ENCODE measurements at places on chromosomes 6 and 20.

DNA sequence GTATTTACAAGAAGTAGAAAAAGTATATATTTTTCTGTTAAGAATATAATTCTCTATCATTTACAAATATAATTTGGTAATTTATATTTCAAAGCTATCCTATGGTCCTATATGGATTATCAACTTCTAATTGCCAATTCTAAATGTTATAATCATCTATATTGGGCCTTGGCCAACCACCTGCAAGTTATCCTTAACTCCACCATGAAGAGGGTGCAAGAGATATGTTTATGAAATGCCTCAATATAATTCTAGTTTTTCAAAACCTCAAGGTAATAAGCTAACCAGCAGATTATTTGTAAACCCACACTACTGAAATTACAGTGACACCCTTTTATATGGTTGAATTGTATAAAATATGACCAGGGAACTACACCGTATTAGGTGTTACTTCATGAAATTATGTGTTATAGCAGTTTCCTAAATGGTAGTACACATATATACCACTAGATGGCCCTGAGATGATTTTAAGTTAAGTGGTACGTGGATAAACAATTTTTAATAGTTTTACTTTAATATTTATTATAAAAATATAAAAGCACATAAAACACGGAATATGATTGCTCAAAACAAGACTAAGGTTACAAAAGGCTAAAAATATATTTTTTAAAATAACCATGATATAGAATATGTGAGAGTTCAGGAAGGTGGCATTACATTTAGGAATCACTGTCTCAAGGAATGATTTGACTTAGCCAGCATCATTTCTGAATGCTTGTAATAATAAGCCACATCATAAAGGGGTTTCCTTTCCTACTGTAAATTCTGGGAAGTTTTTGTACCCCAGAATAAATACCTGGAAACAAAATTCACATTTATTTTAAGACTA, 9.8 kb upstream of the PNISR start:
- peak; percentile 42 for DNase-seq

DNA sequence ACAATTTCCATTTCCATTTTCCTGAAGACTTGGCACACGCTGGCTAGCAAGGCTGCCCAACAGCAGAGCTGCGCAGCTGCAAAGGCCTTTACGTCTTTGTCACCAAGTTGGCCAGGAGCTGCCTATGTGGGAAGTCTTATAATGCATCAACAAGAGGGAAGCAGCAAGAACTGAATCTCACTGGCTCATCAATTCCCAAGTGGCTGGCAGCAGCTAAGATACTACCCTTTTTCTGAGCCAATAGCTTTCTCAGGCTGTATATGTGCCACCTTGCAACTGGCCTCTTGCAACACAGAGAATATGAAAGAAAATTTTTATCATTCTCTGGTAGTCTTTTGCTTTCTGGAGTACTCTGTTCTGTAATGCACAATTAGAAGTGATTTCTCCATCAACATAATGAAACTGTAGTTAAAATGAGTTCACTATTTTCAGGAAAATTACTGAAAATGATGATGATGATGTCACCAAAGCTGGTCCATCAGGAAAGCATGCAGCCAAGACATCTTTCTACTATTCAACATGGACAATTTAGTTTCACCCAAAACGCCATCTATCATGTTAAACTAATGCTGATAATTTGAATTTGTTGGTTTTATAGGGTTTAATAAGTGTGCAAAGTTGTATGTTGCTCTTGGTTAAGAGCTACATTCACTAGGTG, 97.3 kb upstream of the FOXA2 start:
- no peak for DNase-seq

GRCh38 chr6:89087881-89088280, 7.3 kb downstream of the PNRC1 start:
- DNase-seq, result no peak

GRCh38 chr6:3363296-3364025, 93.4 kb downstream of the SLC22A23 start:
- no peak for DNase-seq

- no peak for DNase-seq
These were observed 53.6 kb upstream of the GJE1 start for GRCh38 chr6:142079130-142079529.

DNA sequence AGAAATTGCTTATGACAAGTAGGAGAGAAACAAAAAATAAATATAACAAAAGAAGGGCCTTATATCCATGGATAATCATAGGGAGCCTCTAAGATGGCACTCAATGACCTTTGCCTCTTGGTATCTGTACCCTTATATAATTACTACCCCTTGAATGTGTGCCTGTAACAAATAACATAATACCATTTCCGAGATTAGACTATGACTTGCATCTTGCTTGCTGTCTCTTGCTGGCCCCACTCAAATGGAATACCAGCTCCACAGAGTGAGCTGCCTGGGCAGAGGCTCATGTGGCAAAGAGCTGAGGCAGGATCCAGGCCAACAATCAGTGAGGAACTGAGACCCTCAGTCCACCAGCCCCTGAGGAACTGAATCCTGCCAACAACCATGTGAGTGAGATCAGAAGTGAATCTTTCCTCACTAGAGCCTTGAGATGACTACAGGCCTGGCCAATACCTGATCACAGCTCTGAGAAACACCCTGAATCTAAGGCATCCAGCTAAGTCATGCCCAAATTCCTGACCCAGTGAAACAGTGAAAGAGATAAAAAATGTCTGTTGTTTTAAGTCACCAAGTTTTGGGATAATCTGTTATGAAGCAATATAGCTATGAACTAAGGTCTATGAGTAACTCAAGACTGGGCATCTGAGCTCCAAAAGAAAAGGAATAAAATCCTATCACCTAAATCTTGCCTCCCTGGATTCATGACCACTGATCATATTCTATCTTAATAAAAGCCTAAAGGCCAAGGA, 5.5 kb downstream of the KATNA1 start:
- peak; percentile 24 for DNase-seq

DNA sequence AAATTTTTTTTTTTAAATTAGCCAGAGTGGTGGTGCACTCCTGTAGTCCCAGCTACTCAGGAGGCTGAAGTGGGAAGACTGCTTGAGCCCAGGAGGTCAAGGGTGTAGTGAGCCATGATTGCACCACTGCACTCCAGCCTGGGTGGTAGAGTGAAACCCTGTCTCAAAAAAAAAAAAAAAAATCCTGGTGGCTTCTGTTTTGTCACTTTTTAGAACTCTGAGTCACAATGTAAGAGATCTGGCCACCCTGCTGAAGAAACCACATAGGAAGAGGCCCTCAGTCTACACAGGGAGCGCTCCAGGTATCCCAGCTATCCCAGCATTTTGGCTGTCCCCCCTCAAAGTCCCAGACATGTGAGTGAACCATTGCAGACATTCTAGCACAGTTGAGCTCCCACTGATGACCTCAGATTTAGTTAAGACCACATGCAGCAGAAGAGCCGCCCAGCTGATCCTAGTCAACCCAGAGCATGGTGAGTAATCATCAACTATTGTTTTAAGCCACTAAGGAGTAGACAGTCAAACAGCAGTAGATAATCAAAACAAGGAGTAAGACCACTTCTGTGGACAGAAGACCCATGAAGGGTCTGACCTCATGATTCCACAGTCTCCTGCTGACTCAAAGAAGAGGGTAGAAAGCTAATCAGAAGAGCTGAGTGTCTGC, 12.7 kb upstream of the ARFGEF2 start:
- DNase-seq, result peak; percentile 38

GRCh38 chr20:872855-873520, 39.5 kb downstream of the FAM110A start:
- DNase-seq, result no peak

GRCh38 chr6:125745281-125746018, 4.0 kb upstream of the HEY2 start:
- no peak for DNase-seq

- no peak for DNase-seq
These were observed 148.6 kb downstream of the GRM4 start for GRCh38 chr6:33997265-33997664.

DNA sequence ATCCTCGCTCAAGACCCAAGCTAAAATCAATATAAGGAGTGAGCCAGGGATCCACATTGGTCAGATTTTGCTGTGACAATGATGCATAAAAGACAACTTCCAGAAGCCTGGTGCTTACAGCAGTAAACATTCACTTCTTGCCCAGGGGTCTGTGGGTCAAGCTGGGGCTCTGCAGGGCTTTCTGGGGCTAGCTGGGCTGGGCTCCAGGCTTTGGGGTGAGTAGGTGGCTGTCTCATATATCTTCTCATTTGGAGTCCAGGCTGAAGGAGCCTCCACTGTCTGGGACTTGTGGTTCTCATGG, 25.8 kb upstream of the TOP1 start:
- DNase-seq, result no peak

DNA sequence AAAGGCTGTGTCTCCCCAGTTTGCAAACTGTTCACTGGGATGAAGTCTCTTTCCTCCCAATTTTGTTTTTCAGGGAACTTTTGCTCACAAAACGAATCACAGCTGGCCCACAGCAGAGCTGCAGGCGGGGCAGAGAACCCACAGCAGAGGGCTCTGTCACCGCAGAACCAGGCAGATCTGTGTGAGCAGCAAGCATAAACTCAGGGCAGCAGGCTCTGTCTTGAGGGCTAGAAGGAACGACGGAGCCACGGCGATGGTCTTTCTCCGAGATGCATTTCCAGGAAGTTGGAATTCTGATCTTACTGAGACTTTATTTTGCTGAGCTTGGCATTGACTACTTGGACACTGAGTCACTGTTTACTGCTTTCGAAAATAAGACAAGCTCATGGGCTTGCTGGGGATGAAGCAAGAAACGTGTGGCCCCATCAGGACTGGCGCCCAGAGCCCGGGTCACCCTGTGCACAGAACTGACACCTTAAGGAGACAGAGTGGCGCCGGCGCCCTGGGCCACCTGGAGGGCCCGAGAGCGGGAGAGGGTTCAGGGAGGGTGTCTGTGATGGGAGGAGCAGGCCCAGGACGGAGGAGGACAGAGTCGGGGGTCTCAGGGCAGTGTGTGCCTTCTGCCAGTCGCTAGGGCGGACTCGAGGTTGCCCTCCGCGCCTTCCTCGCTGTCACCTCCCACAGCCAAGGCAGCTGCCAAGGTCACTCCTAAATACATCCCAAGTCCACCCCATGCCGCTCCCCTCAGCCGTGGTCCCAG, 106.3 kb upstream of the NXT1 start:
- no peak for DNase-seq

DNA sequence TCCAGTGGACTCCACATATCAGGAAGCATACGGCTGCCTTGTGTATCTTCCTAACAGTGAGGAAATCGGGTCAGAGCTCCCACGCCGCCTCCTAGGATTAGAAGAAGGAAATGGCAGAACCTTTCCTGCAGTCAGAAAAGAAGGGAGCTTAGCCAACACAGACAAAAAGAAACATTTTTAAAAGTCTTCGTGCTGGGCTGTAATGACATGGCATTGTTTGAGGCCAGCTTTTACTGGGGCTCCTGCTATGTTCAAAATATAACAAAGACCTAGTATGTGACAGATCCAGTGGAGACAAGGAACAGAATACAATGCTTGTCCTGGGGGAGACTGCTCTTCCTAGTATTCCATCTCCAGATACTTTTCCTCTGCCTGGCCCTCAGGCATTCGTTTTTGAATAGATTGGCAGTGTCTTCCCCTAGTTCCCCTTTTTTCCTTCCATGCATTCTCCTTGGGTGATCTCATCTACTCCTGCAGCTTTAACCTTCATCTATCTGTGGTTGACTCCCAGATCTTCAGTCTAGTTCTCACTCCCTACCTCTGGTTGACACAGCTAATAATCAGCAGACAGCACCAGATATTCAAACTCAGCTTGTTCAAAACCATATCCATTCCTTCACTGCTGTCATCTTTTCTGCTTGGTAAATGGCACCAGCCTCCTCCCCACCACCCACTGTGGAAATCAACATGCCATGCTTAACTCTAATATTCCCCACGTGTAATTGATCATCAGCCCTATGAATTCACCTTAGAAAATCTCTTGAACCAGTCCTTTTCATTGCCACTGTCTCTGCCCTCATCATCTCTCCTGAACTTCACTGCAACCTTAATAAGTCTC, 94.5 kb upstream of the VSTM2L start:
- no peak for DNase-seq

DNA sequence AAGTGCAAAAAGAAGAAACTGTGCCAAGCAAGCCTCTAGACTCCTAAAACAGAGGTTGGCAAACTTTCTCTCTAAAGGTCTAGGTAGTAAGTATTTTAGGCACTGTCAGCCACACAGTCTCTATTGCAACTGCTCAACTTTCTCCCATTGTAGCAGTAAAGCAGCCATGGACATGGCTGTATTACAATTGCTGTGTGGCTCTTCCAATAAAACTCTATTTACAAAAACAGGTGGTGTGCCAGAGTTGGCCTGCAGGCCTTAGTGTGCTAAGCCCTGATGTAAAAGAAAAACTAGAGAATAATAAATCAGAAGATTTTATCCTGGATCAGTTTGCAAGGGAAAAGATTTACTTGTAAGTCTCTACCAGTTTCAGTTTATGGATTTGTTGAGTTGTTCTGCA, 74.0 kb downstream of the CRYBG1 start:
- DNase-seq, result no peak

GRCh38 chr6:136226674-136227377, 23.3 kb downstream of the MTFR2 start:
- DNase-seq, result no peak

DNA sequence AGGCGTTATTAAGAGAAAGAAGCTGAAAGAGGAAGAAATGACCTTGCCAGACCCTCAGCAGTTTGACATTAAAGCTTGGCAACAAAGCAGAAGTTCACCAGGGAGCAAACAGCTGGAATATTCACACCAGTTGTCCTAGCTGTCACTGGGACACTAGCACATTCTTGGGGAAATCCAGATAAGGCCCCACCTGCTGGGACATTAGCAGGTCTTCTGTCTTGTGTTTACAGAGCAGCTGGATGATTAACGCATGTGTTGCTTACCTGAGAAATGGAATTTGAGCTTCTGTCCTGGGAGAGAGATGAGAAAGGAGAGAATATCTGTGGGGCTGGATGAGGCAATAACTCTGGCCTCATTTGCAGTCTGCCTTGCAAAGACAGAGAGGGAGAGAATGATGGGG, 137.6 kb upstream of the RIN2 start:
- no peak for DNase-seq

- DNase-seq, result no peak
These were observed 6.2 kb downstream of the CEP250 start for GRCh38 chr20:35461620-35462019.

GRCh38 chr20:49983848-49984408, 1.1 kb downstream of the SNAI1 start:
- no peak for DNase-seq

- no peak for DNase-seq
These were observed 21.0 kb upstream of the SERINC3 start for GRCh38 chr20:44542890-44543289.
